LoVo (cell line): ENCODE measurements at places on chromosomes 4 and X.
A peak's percentile ranks its signal among the peaks of the same experiment; 100 is the strongest.

DNA sequence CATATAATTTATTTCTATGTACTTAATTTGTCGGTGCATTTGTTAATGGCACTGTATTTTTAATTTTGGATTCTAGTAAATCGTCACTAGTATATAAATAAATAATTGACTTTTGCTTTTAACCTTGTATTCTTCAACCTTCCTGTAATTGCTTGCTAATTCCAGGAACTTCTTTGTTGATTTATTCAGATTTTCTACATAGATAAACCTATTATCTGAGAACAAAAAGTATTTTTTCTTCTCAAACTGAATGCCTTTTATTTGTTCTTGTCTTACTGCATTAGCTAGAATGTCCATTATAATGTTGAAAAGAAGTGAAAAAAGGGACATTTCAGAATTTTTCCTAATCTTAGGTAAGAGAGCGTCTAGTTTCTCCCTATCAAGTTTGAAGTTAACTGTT is 839.1 kb downstream of the SH3BGRL start:
- DNase-seq = no peak

DNA sequence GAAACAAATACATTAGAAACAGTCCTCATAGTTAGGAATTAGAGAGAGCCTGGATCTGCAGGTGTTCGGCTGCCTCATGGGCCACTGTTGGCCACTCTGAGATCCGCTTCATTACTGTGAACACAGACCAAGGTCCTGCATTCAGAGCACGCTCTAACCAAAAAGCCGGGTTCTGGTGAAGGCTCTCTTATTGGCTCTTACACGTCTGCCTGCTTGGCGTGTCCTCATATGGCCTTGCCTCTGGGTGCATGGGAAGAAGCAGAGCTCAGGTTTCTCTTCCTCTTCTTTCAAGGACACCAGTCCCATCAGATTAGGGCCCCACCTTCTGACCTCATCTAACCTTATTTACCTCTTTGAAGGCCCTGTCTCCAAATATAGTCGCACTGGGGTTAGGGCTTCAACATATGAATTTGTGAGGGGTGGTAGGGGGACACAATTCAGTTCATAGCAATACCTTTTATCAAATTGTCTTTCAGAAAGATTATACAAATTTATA is 37.1 kb upstream of the ELF2 start:
- no peak for DNase-seq

DNA sequence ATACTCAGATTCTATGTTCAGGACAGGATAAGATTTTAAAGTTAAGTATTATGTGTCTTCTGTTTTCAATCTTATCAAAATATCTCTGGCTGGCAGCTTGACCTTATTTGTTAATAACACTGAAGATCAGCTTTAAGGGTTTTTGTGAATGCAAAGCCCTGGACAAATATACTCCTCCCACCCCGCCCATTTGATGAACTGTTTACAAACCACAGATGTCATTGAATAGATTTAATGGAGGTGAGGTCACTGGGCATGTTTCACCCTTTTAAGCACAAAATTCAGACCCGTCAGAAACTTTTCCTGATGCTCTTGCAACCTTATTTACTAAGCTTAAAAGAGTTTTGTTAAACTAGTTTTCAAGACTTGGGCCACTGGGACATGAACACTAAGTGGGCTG is 10.1 kb upstream of the CXCL8 start:
- DNase-seq = no peak

DNA sequence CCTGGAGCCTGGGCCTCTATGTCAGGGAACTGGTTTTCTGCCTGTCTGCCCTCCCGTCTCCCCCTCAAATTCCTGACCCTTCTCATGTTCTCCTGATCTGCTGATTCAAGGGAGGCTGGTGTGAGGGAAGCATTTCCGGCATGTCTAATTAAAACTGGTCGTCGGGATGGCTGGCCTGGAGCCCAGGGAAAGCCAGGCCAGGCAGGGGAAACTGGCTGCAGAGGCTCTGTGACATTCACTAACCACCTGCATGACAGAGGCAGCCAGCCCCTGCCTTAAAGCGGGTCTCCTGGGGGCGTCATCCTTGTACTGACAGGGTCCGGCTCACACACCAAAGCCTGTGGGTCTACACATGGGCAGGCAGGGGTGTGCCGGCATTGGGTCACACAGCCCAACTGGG is 35.2 kb downstream of the ABLIM2 start:
- no peak for DNase-seq

- DNase-seq = no peak
These were observed 39.3 kb upstream of the XK start for GRCh38 chrX:37646254-37646653.

GRCh38 chrX:150509703-150510102 is 58.7 kb upstream of the MTM1 start:
- DNase-seq = no peak

DNA sequence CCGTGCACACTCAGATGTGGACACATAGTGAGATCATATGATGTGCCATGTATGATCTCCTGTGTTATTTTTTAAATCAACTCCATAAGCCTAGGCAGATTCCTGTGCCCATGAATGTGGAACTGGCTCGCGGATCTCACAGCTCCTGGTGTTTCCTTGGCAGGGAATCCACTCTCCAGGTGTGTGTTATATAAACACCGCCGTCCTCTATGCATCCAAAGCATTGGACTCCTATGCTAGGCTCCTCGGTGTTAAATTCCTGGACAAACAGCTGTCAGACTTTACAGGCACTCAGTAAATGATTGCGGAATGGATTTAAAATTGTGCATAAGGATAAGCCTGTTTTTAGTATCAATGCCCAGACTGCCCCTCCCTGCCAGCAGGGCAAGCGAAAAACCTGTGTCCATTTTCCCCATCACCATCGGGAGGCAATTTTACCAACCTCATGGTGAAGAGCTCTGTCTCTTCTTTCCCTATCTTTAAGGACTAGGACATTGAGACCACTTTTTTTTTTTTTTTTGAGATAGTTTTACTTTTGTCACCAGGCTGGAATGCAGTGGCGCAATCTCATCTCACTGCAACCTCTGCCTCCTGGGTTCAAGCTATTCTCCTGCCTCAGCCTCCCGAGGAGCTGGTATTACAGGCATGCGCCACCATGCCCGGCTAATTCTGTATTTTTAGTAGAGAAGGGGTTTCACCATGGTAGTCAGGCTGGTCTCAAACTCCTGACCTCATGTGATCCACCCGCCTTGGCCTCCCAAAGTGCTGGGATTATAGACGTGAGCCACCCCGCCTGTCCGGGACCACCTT is 23.6 kb upstream of the GPR78 start:
- DNase-seq = no peak

- DNase-seq = no peak
These were observed 21.7 kb upstream of the GPM6A start for GRCh38 chr4:175833574-175834311.

- DNase-seq = no peak
These were observed 1143.9 kb downstream of the PDHA2 start for GRCh38 chr4:96983830-96984229.

DNA sequence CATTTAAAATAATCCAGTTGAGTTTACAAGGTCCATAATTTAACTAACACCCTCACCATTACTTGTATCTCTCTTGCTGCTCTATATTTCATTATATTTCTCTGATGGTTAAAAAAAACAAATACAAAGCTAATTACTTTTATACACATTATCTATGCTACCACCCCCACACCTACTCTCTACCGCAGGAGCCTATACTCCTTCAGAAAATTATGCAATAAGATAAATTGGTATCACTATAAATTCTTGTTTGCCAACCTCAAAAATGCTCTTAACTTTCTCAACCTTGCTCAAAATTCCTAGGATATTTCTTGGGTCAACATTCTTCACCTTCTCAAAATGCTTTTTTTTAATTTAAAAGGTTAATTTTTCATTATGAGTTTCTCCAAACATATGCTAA is 282.7 kb downstream of the KCTD8 start:
- no peak for DNase-seq

- DNase-seq = no peak
These were observed 6.1 kb downstream of the APLN start for GRCh38 chrX:129648514-129649267.

GRCh38 chrX:150572206-150572605 is 3.8 kb downstream of the MTM1 start:
- DNase-seq = peak; percentile 28

- DNase-seq = no peak
These were observed 2.4 kb upstream of the HOPX start for GRCh38 chr4:56683455-56683854.

- no peak for DNase-seq
These were observed 8.8 kb downstream of the DDX60 start for GRCh38 chr4:168309781-168310180.

- DNase-seq = no peak
These were observed 87.8 kb downstream of the GRIA3 start for GRCh38 chrX:123271902-123272301.

DNA sequence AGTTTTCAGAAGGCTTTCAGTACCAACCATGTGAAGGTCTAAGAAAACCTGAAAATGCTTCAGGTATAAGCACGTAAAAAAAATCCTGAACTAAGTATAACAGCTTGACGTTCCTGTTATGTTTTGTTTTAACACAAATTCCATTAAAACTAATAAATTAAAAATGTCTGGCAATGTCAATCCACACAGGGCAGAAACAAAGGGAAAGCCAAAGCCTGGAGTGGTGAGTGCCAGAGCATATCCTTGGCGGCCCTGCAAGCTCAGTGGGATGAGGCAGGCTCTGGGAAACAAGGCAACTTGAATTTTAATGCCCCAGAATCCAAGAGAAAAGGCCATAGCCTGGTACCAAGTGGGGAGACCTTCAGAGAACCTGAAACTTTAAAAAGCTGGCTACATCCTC is 78.2 kb downstream of the EPHA5 start:
- no peak for DNase-seq

GRCh38 chr4:11312389-11312788 is 116.3 kb downstream of the HS3ST1 start:
- no peak for DNase-seq

- DNase-seq = no peak
These were observed 118.5 kb downstream of the GC start for GRCh38 chr4:71665358-71665757.

- DNase-seq = no peak
These were observed 49.5 kb downstream of the CLNK start for GRCh38 chr4:10635091-10635490.

- DNase-seq = no peak
These were observed 4.5 kb downstream of the APLN start for GRCh38 chrX:129650183-129650689.

- DNase-seq = no peak
These were observed 7.0 kb upstream of the STPG2 start for GRCh38 chr4:98150092-98150761.

DNA sequence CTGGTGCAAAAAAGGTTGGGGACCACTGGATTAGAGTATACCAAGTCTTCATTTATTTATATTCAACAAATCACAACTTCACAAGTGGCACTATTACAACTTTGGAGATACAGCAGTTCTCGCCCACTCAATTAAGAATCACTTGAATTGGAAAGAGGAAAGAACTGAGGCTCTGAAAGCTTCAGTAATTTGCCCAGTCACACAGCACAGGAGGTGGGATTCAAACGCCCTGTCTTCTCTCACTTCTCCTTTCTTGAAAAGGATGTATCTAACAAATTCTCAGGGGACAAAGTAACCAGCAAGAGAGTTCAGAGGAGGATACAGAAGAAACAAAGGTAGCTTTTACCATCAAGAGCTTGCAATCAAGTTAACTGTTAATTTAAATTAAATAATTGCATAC is 12.4 kb downstream of the SMIM14 start:
- no peak for DNase-seq

- DNase-seq = no peak
These were observed 195.7 kb upstream of the ANK2 start for GRCh38 chr4:112853662-112854256.

- DNase-seq = no peak
These were observed 262.4 kb downstream of the INPP4B start for GRCh38 chr4:142583708-142584107.

- DNase-seq = no peak
These were observed 102.4 kb upstream of the TBL1X start for GRCh38 chrX:9362363-9362928.

- no peak for DNase-seq
These were observed 6.4 kb upstream of the SEPTIN11 start for GRCh38 chr4:76943129-76943620.

- DNase-seq = no peak
These were observed 28.6 kb downstream of the DAPP1 start for GRCh38 chr4:99845179-99845578.

DNA sequence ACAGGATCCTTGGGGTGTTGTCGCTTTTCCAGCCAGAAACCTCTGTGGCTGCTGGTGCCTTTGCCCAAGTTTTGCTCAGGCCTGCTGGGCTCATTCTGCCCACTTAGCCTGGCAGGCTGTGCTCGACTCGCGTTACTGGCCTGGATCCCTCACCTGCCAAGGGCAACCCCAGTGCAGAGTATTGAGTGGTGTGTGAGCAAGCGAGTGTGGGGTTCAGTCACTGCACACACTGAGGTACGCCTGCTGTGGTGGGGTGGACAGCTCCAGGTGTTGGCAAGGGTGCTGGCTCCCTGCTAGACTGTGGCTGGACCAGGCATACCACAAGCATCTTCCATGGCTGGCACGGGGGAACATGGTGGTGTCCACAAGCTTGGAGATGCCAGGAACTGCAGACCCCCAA is 22.6 kb downstream of the SPCS3 start:
- no peak for DNase-seq

DNA sequence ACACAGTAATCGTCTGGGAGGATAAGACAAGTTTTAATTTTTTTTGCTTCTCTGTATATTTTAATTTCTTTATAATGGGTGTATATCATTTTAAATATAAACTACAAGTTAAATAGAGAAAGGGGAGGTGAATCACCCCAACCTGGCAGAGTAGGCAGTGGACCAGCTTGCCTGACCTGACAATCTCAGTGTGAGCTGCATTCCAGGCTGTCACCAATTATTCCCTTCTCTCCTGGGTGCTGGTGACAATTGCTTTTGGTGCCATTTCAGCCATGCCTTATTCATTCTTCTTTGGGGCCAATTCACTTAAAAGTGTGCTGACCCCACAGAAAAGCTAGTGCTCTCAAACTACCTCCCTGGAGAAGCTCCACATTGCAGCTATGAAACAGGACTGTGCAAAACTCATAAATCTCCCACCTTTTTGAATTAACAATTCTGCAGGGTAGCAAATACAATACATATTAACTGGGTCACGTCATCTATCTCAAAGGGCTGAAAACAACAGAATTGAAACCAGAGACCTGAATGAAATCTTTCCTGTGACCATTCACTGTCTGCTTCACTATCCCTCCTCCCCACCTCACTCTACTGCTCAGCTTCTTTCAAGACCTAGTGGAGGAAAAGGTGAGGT is 359.0 kb downstream of the HS3ST1 start:
- no peak for DNase-seq

- DNase-seq = no peak
These were observed 153.5 kb downstream of the HHIP start for GRCh38 chr4:144799486-144799885.

GRCh38 chrX:41335198-41335957 is 1.4 kb downstream of the DDX3X start:
- DNase-seq = no peak
